LoVo (cell line): ENCODE measurements at places on chromosomes 6 and 20.
A peak's percentile ranks its signal among the peaks of the same experiment; 100 is the strongest.

- no peak for DNase-seq
Observed at GRCh38 chr20:16444057-16444777, 129.0 kb downstream of the KIF16B start.

- no peak for DNase-seq
Observed at GRCh38 chr6:107867302-107867615, 43.1 kb upstream of the SCML4 start.

- no peak for DNase-seq
Observed at GRCh38 chr20:34377072-34377847, 14.2 kb downstream of the ITCH start.

GRCh38 chr6:162468326-162468725 lies 259.2 kb downstream of the PRKN start:
- no peak for DNase-seq

DNA sequence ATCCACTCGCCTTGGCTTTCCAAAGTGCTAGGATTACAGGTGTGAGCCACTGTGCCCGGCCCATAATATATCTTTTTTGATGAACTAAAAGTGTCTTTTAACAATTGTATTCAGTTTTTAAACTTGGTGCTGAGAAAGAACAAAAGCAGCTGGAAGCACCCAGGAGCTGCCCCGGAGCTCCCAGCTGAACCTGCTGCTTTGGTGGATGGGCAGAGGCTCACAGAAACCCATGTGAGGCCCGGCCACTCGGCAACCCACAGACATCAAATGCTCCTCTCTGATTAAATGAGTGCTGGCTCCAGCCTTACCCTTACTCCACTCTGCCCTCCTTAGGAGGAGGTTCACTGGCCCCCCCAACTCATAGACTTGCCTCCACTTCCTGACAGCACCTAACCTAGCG lies 59.4 kb upstream of the FRMD1 start:
- no peak for DNase-seq

GRCh38 chr6:127199470-127199869 lies 67.2 kb upstream of the RNF146 start:
- no peak for DNase-seq

DNA sequence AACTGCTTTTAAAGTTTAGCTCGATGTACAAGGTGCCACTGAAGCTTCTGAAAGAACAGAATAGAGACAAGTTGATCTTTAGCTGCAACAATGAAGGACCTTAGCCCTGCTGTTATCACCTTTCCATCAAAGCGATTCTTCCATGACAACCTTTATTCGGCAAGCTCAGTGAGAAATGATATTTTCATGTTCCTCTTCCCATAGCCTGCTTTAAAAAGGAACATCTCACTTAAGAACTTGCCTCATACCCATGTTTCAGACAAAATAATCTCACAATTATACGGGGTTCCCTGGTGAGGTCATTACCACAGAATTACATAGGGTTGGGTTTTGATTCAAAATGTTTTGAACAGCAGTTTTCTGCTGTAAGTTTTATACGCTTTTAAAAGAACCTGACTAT lies 264.2 kb downstream of the THBS2 start:
- DNase-seq: no peak

- peak; percentile 24 for DNase-seq
Observed at GRCh38 chr6:5302995-5303622, 41.8 kb downstream of the FARS2 start.

GRCh38 chr6:111789598-111789997 lies 83.7 kb downstream of the FYN start:
- DNase-seq: no peak

GRCh38 chr6:126657561-126658175 lies 317.8 kb downstream of the CENPW start:
- no peak for DNase-seq

DNA sequence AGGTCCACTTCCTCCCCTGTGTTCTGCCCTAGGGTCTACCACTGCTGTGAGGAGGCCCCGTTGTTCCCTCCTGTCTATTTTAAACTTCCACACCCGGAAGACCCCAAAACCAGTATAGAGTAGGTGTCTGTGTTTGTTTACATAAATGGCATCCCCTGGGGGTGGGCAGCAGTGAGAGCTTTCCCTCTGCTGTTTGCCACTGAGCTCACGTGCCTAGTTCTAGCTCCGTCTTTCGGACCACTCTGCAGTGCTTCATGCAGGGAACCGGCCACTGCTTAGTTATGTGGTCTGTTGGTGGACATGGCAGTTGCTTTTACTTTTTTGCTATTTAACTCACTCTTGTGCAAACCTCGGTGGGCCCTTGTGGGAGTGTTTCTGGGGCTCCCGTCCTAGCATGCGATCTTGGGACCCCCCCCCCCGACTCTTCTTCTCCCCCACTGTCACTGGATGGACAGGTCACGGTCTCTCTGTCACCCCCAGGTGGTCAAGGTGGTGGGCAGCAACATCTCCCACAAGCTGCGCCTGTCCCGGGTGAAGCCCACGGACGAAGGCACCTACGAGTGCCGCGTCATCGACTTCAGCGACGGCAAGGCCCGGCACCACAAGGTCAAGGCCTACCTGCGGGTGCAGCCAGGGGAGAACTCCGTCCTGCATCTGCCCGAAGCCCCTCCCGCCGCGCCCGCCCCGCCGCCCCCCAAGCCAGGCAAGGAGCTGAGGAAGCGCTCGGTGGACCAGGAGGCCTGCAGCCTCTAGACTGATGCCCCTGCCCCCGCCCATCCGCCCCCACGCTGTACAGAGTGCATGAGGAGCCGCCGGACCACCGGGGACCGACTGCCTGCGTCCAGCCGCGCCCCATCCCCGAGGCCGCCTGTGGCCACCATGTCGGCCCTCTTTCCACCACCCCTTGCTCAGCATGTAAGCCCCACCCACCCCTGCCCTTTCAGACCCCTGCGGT lies 40.9 kb downstream of the VSTM2L start:
- no peak for DNase-seq

GRCh38 chr6:18536591-18537055 lies 149.5 kb downstream of the RNF144B start:
- DNase-seq: no peak

DNA sequence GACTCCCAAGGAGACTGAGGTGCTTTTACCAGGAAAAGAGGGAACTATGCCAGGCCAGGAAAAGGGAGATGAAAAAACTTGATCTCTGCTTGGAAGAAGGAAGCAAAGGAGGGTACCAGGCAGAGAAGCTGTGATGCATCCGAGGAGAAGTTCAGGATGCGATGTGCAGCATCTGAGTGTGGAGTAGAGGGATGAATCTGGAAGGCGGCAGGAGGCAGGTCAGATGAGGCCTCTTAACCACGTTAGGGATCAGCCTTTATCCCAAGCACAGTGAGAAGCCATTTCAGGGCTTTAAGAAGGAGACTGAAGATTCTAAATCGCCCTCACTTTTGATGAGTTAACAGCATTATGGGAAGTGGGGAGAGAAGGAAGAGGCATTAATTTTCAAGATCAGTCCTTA lies 44.9 kb upstream of the EYA2 start:
- no peak for DNase-seq

GRCh38 chr6:84615113-84615850 lies 149.1 kb downstream of the TBX18 start:
- DNase-seq: no peak

DNA sequence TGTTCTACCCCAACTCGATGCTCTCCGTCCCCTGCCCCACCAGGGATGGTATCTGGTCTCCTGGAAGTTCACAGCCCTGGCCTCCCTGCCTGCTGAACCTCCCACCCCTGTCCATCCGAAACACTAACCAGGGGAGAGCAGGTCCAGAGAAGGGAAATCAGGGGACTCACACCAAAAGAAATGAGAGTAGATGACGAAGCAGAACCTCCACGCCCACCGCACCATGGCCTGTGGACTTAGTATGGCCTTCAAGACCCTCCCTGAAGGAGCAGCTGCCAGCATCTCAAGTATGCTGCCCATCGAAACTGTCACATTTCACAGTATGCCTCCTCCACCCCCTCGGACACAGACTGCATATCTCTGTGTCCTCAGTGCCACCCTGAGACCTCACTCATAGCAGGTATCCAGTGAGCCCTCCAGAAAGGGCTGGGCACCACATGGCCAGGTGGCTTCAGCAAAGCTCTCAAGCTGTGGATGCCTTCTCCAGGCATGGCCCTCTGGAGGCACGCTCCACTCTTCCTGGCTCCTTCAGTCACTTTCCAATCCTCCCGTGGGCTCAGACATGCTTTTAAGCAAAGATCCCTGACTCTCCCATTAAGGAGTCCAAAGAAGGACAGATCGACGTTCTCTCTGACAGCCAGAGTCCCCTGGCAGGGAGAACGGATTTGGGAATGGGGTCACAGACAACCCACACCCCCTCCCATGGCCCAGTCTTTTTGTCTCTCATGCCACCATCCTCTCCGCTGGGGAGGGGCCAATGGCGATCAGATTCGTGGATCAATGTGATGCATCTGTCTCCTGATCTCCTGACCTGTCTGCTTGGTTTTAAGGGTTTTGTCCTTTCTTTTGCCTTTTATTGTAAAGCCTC lies 158.4 kb downstream of the ANKRD60 start:
- DNase-seq: no peak

DNA sequence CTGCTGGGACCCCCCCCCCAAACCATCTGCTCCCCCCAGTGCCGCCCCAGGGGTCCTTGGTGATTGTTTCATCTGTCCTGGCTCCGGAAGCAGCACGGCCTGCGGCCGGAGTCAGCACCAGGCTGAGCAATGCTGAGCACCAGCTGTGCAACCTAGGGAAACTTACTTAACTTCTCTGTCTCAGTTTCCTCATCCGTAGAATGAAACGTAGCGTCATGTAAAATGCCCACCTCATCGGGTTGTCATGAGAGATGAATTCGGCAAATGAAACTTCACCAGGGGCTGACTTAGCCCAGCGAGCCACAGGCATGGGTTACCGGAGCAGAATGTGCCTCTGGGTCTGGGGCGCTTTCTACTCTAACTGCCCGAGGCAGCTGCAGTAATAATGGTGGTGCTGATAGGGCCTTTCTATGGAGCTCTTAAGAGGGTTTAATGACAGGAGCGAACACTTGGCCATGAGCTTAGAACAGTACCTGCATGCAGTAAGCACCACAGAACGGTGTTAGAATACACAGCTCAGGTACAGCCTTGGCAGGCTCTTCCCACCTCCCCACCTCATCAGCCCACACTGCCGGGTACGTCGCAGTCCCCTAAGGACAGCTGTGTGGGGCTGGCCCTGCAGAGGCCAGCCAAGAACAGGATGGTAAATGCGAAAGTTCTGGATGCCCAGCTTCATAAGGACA lies 1.7 kb downstream of the THBS2 start:
- no peak for DNase-seq

DNA sequence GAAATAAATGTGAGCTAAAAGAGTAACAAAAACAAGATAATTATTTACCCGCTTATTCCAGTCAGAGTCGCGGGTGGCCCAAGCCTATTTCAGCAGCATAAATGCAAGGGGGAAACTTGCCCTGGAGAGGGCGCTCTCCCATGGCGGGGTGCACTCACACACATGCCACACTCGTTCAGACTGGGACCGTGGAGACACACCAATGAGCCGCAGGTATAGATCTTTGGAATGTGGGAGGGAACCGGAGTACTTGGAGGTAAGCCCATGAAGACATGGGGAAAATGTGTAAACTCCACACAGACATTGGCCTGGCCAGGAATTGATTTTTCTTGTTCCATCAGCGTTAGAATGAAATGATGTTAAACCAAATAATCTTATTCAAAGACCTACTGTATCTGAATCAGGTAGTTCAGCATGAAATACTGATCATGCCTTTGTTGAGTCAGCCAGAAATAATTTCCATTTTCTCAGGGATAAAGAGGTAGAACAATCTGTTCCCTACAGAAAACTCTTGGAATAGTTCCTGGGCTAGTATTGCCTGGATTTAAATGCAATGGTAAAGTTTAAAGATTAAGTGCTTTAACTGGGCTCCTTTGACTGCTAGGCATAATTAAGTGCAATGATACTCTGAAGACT lies 191.5 kb downstream of the MCHR2 start:
- DNase-seq: no peak

DNA sequence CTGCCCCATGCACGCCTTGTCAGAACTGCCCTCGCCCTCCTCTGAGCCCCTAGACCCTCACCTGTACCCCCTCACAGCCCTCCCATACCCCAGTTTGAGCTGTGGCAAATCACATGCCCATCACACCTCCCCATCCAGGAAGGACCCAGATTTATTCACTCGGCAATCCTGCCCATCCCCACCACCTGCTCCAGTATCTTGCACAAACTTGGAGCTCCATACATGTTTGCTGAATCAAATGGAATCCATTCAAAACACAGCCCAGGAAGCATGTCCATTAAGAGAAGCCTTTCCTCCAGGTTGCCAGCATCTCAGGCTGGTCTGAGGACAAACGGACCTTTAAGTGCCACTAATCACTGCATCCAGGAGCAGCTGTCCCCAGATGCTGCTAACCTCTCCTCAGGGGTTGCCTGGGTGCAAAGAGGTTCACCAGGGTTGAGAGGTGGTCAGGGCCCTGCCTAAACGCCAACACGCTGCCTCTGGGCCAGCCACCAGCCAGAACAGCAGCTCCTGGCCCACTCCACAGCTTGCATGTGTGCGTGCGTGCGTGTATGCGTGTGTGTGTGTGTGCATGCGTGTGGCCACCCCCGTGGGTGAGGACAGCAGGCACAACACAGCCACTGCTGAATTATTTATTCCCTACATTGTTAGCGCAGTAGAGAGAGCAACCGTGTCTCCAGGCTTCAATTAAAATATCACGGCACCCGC lies 31.0 kb downstream of the GRM4 start:
- no peak for DNase-seq
